ENCODE measurements at places on chromosomes 16 and 17.

DNA sequence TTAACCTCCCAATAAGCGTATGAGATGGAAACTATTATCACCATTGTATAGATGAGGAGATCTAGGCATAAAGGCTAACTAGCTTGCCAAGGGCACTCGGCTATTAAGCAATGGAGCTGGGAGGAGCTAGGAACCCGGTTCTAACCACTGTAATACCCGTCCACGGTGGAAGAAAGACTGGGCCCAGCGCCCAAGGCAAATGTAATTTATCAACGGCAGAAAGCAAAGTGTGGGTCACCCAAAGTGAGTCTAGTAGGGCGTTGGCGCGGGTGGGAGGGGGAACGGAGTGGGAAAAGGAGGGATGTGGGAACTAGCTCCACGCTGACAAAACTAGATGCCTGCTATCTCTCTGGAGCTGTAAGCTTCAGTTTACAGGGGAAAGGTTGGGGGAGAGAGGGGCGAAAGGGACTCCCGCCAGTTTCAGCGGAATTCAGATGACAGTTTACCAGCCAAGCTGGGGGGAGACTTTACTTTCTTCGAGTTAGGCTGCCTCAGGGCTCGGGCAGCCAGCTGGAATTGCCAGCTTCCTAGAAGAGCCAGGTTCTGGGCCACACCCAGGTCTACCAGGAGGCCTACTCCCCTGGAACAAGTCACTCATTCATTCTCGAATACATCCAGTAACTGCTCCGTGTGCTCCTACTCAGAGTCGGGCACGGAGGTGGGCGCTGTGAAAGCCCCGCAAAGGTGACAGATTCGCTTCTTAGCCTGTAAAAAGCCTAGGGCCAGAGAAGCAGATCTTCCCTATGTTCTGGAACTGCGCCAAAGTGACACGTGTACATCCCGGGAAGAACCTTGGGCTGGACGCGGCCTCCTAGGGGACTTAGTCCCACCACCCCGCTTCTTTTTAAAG lies 837 bp downstream of the LRRC59 start:
- DNase-seq: no peak

DNA sequence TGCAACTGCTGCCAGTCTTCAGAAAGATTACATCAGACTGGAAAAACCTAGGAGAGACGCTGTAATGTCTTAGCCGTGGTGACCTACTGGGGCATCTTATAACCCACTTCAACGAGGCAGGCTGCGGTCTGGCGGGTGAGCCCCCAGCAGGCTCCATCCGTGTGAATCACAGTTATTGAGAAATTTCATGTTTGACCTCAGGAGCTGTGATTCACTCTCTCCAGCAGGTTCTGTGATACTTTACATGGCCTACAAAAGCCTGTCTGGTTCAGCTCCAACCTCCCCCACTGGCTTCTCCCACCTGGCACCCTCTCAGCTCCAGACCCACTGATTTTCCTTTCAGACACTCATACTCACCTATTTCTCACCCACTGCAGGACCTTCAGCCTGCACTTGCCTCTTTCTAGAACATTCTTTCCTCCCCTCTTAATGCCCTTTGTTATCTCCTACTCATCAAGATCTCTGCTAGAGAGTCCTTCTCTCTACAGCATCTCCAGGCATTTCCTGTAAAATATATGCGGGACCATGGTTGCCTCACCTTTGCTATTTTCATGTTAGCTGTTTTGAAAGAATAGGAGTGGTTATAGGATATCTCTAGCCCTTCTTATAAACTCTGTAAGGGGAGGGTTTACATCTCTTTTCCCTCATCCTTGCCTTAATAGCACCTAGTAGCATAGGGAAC lies 227.9 kb downstream of the MAF start:
- no peak for DNase-seq

DNA sequence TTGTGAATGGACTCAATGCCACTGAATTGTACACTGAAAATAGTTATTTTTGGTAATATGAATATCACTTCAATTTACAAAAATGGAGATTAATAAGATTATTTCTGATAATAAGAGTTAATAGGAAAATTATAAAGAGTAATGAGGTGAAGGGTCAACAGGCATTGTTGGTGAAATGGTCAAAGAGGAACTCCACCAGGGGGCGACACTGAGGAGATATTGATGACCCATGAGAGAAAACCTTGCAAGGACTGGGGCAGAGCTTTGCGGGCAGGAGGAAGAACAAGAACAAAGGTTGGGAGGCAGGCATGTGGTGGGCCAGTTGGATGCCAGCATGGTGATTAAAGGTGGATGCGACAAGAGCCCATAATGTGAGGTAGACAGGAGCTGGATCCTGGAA lies 74.0 kb upstream of the XYLT1 start:
- no peak for DNase-seq

DNA sequence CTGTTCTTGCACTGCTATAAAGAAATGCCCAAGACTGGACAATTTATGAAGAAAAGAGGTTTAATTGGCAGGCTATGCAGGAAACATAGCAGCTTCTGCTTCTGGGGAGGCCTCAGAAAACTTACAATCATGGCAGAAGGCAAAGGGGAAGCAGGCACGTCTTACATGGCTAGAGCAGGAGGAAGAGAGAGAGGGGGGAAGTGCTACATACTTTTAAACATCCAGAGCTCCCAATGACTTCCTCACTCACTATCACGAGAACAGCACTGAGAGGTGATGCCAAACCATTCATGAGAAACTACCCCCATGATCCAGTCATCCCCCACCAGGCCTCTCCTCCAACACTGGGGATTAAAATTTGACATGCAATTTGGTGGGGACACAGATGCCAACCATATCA lies 13.3 kb downstream of the WFIKKN2 start:
- no peak for DNase-seq

DNA sequence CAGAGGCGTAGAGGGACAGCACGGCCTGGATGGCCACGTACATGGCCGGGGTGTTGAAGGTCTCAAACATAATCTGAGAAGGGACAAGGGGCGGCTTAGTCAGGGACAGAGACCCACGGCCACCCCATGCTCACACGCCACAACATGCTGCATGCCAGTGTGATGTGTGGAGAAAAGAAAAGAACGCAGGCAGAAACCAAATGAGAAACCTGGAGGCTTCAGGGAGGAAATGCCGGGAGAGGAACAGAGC lies 1.1 kb downstream of the ACTG1 start:
- no peak for DNase-seq

DNA sequence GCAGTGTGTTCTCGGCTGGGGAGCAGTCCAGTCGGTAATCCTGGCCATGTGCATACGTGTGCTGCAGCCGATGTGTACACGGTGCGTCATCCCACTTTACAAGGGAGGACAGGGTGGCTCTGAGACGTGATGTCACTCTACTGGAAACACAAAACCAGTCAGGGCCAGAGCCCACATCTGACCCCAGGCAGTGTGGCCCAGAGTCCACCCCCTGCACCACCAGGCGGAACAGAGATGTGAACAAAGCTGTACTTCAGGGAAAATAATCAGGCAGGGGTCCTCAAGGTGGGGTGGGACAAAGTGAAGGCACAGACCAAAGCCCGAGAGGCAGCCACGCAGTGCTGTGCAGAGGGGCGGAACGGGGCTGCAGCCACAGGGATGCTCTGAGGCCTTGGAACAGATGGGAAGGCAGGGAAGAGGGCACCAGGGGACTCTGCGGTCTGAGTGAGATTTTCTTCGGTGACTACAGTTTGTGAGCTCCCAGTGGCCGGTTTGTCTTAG lies 181.5 kb downstream of the ZNF423 start:
- DNase-seq: no peak

DNA sequence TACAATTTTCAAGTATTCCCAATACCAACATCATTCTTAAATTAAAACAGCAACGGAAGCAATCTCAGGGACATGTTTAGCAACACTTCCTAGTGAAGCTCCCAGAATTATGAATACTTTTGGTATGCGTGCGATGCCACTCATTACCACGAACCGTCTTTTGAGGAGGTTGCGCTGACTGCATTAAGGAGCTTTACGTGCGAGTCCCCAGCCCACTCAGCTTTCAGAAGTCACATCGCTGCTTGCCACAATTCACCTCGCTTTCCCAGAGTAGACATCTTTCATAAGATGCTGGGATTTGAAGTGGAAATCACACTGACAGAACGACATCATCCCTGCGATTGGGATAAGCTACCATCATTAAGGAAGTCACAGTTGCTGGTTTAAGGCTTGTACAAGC lies 441.6 kb upstream of the HSBP1 start:
- DNase-seq: no peak

- no peak for DNase-seq
Measured at GRCh38 chr16:64705443-64705842, 416.4 kb downstream of the CDH11 start.

DNA sequence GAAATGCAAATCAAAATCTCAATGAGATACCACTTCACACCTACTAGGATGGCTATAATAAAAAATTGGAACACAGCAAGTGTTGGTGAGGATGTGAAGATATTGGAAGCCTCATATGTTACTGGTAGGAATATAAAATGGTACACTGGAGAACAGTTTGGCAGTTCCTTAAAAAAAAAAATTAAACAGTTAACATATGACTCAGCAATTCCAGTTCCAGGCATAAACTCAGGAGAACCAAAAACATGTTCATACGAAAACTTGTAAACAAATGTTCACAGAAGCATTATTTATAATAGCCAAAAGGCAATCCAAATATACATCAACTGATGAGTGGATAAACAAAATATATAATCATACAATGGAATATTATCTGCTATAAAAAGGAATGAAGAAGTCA lies 28.2 kb downstream of the ZNF652 start:
- DNase-seq: no peak

DNA sequence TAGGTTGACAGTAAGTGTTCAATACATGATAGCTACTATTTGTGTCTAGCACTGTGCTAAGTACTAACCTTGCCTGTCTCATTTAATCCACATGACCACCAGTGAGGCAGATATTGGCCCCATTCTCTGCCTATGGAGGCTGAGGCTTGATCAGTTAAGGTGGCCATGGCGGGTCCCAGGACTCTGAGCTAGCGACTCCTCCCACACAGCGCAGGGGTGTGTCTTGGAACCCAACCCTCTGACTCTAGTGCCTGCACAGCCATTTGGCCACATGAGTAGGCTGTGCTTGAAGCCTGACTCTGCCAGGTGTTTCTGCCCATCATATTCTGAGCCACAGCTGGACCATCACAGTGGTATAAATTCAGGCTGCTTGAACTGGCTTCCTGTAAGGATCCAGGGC lies 6.4 kb downstream of the NHERF1 start:
- DNase-seq: no peak

DNA sequence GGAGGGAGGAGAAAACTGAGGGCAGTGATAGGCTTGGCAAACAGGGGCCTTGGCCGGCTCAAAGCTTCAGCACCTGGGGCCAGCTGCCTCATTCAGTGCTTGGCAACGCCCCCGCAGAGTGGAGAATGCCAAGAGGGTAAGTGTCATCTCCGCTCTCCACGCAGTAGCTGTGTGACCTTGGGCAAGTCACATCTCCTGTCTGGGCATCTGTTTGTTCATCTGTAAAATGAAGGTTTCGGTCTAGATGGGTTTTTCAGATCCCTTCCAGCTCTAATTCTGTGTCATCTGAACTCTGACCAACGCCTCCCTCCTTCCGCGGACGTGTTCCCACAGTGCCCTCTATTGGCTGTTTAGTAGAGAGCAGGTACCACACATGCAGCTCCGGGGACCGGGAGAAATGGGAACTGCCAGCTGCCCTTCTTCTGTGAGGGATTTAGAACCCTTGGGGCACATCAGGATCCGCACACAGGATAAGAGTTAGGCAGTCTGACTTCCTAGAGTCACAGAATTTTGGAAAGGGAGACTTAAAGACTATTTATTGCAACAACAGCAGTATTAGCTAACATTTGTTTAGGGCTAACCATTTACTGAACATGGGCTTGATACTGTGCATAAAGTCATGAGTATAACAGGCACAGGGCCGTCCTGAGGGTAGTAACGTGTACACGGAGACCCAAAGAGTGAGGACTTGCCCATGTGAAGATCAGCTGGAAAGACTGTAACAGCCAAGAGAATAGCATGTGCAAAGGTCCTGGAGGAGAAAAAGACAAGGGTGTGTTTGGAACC lies 26.8 kb downstream of the GP2 start:
- DNase-seq: no peak

GRCh38 chr17:79788455-79788854 lies 8.4 kb downstream of the CBX8 start:
- no peak for DNase-seq

DNA sequence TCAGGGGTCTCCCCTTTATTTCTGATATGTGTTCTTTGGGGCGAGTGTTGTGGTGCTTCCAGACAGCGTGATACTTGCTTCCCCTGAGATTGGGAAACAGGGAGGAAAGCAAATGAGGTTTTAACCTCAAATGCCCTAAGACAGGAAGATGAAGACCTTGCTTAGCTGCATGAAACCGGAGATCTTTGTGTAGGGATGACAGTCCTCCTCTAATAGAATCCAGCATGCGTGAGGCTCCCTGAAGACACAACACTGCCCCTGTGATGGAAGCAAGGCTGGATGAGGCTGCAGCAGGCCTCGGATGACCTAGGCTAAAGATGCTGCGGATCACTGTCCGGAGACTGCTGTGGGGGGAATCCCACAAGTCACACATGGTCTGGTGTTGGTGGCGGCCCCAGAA lies 491.0 kb downstream of the CDH13 start:
- DNase-seq: no peak

- no peak for DNase-seq
Measured at GRCh38 chr16:64771273-64771672, 350.6 kb downstream of the CDH11 start.

DNA sequence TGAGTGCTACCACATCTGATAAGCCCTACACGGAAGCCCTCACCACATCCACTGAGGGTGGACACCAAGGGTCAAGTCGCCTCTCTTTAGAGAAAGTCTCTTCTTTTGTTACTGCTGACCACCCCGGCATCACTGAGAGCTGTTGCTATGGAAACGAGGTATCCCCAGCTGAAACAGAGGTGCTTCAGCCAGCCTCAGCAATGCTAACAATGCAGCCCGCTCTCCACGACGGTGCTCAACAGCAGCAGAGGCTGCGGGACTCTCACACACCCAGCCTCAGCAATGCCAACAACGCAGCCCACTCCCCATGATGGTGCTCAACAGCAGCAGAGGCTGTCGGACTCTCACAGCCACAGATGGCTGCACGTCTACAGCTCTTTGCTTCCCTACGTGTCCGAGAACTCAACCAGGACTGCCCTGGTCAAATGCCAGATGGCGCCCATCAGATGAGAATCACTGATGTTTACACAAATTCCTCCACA lies 41.4 kb downstream of the VPS53 start:
- DNase-seq: no peak

DNA sequence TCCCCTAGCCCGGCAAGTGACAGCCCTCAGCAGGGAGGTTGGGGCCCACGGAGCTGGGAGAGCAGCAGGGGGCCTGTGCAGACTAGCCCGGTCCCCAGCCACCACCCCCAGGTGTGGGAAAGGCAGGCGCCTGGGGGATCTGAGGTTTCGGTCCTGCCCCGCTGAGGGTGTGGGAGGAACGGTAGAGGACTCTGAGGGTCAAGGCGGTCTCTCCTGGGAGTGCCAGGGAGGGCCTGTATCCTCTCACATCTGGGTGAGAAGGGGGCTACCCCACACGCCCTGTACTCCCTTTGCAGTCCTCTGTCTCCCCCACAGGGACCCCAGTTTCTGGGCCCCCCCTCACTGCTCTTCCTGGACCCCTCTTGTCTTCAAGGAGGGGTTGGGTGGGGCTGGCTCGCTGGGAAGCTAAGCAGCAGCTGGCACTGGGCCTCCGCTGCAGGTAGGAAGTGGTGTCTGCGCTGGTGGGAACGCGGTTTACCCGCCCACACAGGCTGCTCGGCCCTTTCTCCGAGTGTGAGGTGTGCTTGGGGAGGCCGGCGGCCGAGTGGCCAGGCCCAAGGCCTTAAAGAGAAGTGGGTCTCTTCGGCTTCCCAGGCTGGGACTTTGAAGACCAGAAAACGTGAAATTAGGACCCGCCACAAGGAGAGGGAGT lies 15.4 kb downstream of the CD7 start:
- DNase-seq: no peak

- DNase-seq: no peak
Measured at GRCh38 chr16:89565506-89566372, 5.3 kb downstream of the RPL13 start.
